ENCODE measurements at places on chromosomes 2 and 18.

DNA sequence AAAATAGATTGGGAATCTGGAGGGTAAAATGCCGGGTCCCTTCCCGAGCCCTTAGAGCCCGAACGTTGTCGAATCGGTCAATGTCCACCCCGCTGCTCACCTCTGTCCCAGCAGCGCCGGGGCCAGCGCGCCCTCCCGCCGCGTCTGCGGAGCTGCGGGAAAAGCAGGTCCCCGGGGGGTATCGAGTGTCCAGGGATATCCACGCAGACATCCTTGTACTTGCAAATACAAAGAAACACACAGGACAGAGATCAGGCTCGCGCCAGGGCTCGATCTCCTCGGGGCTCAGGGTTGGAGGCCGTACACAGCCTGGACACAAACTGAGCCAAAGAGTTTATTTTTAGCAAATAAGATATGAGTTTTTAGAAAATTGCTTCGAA, 2.3 kb upstream of the GATA6 start:
- DNase-seq = peak; percentile 73

DNA sequence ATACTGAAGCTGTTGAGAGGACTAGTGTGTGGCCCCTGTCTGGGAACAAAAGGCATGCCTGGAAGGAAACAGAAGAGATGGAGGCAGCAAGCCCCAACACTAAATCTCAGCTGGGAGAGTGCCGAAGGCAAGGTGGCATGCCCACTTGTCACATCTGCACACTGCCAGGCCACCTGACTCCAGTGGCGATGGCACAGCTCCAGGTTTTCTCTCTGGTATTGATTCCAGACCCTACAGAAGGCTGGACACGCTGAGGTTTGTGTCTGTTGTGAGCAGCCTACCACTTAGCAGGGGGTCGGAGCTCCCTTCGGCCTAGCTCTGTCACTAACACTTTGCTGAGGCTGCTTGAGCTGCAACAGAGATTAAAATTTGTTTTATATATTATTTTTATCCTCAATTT, 307.3 kb downstream of the TDRD15 start:
- no peak for DNase-seq

- DNase-seq = peak; percentile 59
These were observed 222.3 kb downstream of the SH3RF3 start for GRCh38 chr2:109351164-109351756.

- no peak for DNase-seq
These were observed 255.5 kb downstream of the RNF152 start for GRCh38 chr18:61637319-61637718.

DNA sequence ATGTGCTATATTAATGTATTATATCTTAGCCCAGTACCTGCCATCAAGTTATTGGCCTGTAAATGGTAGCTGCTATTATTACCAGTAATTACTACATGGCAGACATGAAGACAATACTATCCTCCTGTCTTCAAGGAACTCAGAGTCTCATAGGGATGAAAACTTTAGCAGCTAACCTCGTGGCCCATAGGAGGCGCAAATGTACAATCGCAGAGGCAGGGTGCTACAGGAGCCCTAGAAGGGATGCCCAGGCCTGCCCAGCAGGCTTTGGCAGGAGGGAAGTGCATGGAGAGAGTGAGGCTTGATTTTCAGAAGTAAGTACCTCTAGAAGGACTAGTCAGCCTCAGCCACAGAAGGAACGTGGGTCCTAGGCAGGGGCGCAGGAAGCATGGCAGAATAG, 44.7 kb upstream of the KIDINS220 start:
- DNase-seq = no peak

DNA sequence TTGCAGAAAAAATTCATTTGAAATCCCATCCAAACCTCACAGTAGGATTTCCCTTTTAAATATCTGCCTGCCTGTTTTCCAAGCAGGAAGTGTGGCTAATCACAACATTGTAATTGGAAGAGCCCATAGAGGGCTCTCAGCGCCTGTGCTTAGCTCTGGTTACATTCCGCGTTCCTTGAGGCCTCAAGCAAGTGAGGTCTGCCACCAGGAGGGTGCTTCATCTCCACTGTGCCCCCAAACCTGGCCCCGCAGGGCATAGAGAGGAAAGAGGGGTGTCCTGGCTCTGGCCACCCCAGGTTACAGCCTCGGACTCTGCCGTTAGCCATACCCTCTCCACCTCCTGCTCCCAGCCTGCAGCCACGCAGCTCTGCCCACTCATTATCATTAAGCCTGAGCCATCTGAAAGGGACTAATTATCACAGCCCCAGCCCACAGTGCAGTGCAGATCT, 214.8 kb downstream of the SP3 start:
- DNase-seq = no peak
